ENCODE measurements at places on chromosomes 4 and X. TPM values are rescaled to one million over a fixed set of nuclear protein-coding genes. Genes with fewer than 3 reads are reported as not detected.

- peak overlapping the region; percentile 76 for H3K27ac ChIP-seq
- H3K27me3 ChIP-seq = no peaks in the 10 kb centered on the region
- no peak overlapping the region for H3K4me3 ChIP-seq
- H3K36me3 ChIP-seq = peaks cover 36% of the 10 kb centered on the region
Observed at GRCh38 chr4:8402181-8402597, 38.3 kb downstream of the ACOX3 start.

HELT gene
- total RNA-seq = not detected

- no peak for DNase-seq
- H3K4me1 ChIP-seq = no peaks in the 10 kb centered on the region
- no peak overlapping the region for H3K27ac ChIP-seq
- no peak overlapping the region for H3K4me3 ChIP-seq
- no peaks in the 10 kb centered on the region for H3K27me3 ChIP-seq
Observed at GRCh38 chrX:124086411-124086810, 124.9 kb downstream of the STAG2 start.

UGT2B15 gene
- total RNA-seq = not detected

RRAGB gene
- 16.5 TPM for total RNA-seq
